Activated CD8-positive, alpha-beta T cell treated with anti-CD3 and anti-CD28 coated beads, Interleukin-2, amount 10 ng/mL, durations not matched to agents 7 days and 5 days (primary cell): ENCODE measurements at places on chromosomes 16 and 17. TPM values are rescaled to one million over a fixed set of nuclear protein-coding genes. Genes with fewer than 3 reads are reported as not detected.

DNA sequence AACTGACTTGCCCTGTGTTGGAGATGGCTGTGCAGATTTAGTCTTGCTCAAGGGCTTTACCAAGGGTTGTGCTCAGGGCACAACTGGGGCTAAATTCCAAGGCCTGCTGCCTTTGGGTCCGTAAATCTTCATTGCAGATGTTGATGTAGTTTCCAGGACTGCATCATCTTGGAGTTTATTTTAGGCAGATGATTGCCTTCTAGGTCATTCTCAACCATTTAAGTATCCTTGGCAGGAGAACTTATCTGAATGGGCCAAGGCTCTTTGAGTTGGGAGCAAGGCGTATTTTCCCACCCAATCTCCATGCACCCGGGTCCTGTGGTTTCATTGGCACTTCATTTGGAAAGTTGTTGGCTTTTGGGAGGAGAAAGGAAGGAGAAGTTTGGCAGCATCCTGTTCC, 200.3 kb downstream of the MSI2 start:
- DNase-seq = no peak
- H3K4me1 ChIP-seq = peaks cover 83% of the 10 kb centered on the region
- H3K36me3 ChIP-seq = peaks cover 41% of the 10 kb centered on the region
- H3K27me3 ChIP-seq = no peaks in the 10 kb centered on the region
- peak overlapping the region; percentile 31 for H3K27ac ChIP-seq

- H3K36me3 ChIP-seq = peaks cover 29% of the 10 kb centered on the region
- no peak overlapping the region for H3K4me3 ChIP-seq
- DNase-seq = no peak
- peaks cover 54% of the 10 kb centered on the region for H3K4me1 ChIP-seq
- H3K27me3 ChIP-seq = no peaks in the 10 kb centered on the region
Observed at GRCh38 chr16:71794943-71795342, 13.7 kb downstream of the AP1G1 start.

GRCh38 chr17:78532922-78533640, 44.1 kb downstream of the DNAH17 start:
- H3K27me3 ChIP-seq = no peaks in the 10 kb centered on the region
- peaks cover 27% of the 10 kb centered on the region for H3K4me1 ChIP-seq

CFAP52 gene
- not detected for total RNA-seq

GRCh38 chr17:6126768-6127167, 56.6 kb downstream of the WSCD1 start:
- no peak overlapping the region for H3K27ac ChIP-seq
- DNase-seq = no peak
- H3K36me3 ChIP-seq = no peaks in the 10 kb centered on the region
- H3K4me3 ChIP-seq = no peak overlapping the region
- H3K27me3 ChIP-seq = no peaks in the 10 kb centered on the region

- no peaks in the 10 kb centered on the region for H3K36me3 ChIP-seq
- H3K4me3 ChIP-seq = no peak overlapping the region
- no peaks in the 10 kb centered on the region for H3K4me1 ChIP-seq
- DNase-seq = no peak
- H3K27me3 ChIP-seq = no peaks in the 10 kb centered on the region
Observed at GRCh38 chr17:13869331-13869940, 199.9 kb upstream of the COX10 start.

TMEM114 gene
- not detected for total RNA-seq

SLC13A2 gene
- total RNA-seq = not detected

OTOP3 gene
- total RNA-seq = not detected

DNA sequence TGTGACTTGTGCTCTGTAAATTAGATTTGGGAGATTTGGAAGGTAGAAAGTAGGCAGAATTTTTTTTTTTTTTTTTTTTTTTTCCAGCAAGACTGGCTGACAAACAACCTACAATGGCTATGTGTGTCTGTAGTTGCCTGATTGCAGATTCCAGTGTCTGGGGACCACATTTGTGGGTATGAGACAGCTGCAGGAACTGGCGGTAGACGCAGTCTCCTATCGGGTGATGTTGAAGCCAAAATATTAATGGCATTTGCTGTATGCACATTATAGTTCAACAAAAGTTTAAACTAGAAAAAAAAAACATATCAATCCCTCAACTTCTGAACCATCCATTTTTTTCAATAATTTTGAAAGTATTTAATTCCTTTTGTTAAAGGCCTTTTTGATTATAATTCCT, 665.2 kb downstream of the TOX3 start:
- no peak overlapping the region for H3K4me3 ChIP-seq
- H3K27ac ChIP-seq = no peak overlapping the region
- H3K36me3 ChIP-seq = no peaks in the 10 kb centered on the region

MAPT gene
- not detected for total RNA-seq

DNA sequence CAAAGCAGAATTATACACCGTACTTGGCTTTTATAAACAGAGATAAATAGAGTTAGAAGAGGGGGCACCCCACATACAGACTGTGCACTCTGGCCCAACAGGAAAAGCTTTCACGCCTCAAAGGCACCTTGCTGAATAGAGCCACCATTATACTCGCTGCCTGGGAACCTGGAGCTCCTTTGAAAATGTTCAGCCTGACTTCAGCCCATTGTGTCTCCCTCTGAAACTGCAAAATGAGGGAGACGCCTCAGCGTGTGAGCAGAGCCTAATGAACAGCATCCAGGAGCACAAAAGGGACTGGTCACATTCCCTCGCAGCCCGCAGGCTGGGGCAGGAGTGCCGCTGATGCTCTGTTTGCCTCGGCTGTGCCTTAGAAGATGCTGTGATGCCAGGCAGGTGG, 46.3 kb downstream of the ABCC12 start:
- H3K36me3 ChIP-seq = no peaks in the 10 kb centered on the region
- no peaks in the 10 kb centered on the region for H3K4me1 ChIP-seq
- no peak overlapping the region for H3K27ac ChIP-seq
